Cerebellar nuclear complex (tissue), 1 donor: ENCODE measurements at places on chromosomes 6 and 20.

DNA sequence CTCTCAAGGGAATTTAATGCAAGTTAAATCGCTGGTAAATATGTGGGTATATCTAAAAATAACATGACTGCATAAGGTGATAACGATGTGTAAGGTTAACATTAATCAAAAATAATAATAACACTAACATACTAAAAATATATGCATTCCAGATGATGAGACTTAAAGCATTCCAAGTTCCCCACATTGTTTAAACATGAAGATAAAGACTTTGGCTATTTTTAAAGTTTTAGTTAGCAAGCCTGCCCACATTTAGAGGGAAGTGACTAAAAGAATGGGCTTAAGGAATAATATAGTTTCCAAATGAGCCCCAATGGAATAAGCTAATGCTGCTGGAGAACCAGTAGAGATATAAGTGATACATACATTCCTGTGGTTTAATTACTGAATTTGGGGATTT, 941.3 kb downstream of the TBC1D32 start:
- DNase-seq, result no peak

DNA sequence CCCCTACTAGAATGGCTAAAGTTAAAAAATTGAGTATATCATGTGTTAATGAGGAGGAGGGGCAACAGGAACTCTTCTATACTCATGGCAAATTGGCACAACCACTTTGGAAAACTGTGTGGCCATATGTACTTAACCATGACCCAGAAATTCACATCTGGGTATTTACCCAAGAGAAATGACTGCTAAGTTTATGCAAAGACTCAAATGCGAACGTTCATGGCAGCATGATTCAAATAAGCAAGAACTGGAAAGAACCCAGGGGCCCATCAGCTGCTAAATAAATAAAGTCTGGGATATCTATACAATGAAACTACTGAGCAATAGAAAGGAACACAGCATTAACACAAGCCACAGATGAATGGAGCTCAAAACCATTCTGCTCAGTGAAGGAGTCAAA, 107.6 kb downstream of the MYLK4 start:
- DNase-seq, result no peak

GRCh38 chr6:6402006-6402405, 81.5 kb upstream of the F13A1 start:
- DNase-seq, result no peak

DNA sequence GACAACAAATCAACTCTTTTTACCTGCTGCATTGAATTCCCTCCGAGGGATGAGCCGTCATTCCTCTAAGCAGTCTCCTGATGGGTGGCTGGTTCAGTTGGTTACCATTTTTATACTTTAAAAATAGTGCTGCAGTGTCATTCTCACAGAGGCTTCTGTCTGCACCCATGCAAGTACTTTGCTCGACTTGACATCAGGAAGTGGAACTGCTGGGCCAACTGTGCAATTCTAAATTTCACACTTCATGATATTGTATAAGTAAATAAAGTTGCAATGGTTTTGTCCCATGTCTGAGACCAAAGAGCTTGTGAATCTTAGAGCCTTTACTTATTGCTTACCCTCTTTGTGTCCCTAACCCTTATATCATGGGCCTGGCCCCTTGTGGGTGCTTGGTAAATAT, 2.5 kb downstream of the BTN3A1 start:
- DNase-seq, result no peak

- no peak for DNase-seq
Observed at GRCh38 chr6:108165714-108166663, at the start of gene NR2E1. TSS of gene NR2E1 (plus strand) at chr6:108166022. CDS start at chr6:108166766, 744 bp downstream.

DNA sequence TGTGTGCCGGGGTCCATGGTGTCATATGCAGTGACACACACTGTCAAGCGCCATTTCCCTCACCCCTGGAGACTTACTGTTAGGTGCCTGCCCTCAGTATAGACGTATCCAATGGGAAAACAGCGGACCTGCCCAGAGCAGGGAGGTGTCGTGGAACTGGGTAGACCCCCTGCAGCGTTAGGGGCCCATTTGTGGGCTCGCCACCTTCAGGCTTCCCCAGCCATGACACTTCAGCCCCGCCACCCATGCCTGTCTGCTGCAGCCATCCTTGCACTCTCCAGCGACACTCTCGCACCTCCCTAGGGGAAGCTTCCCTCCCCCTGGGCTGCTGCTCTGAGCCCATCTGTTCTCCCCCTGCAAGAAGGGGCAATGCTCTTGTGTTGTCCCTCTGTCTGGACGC, 43.2 kb downstream of the STK35 start:
- DNase-seq, result no peak
